ENCODE measurements at places on chromosomes 5 and 9.

DNA sequence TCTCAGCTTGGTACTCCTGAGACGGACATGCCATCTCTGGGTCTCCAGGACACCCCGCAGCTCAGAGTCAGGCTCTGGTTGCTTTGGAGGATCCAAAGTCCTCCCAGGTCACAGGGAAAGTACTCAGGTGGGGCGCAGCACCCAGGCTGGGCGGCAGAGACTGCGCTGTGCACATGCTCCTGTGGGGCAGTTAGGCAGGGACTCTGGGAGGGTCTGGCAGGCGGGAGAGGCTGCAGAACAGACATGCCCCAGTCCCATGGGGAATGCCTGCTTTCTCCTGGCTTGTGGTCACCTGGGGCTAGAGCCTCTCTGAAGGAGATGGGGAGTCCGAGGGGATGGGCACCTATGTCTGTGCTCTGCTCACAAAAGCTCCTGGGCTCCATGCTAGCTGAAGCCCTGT lies 45.3 kb upstream of the ITGA2 start:
- no peak for DNase-seq

GRCh38 chr9:136950656-136951276 lies 1.3 kb upstream of the LCN12 start:
- no peak for DNase-seq

DNA sequence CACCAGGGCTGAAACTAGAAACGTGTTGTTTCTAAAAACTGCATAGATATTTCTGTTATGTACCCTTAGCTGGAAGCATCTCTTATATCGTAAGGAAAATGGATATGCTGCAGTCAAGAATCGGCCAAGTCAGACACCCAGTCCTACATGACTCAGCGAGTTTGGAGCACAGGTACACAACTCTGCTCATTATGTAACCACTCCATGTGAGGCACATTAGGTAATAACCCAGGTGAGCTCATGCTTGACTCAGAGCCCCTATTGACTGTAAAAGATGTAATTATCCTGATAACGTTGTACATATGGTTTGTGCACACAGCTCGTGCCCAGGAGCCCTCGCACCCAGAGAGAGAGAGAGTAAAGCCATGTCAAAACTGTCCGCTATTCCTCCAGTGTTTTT lies 593.7 kb upstream of the ACO1 start:
- no peak for DNase-seq

DNA sequence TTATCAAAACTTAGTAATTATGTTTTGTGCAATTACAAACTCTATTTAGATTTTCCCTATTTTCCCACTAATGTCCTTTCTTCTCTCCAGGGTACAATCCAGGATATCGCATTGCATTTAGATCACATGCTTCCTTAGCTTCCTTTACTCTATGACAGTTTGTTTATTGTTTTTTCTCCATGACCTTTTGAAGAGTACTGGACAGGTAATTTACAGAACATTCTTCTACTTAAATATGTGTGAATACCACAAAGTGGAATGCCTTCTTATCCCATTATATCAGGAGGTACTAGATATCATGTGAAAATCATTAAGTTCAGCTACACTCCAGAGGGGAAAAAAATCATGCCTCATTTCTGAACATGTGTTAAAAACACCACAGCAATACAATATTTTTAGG lies 776.6 kb upstream of the CDH9 start:
- DNase-seq: no peak

- DNase-seq: no peak
Measured at GRCh38 chr9:3955305-3955687, 344.6 kb downstream of the GLIS3 start.

DNA sequence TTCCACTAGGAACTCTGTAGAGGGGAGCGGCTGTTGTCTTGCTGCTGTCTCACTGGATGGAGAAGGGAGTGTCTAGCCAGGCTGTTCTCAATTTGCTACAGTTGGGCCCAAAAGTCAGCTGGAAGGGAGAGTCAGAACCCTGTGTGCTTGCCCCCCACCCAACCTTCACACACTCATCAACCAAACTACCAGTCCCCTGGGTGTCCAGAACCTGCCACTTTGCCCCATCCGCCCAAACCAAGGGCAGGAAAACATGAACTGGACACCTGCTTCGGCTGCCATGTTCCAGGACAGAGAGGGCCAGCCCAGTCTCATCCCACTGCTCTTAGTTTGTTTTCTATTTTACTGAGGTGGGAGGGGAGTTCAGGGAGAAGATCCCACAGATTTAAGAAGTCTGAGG lies 82.1 kb downstream of the S1PR3 start:
- DNase-seq: no peak

- DNase-seq: no peak
Measured at GRCh38 chr5:64759960-64760660, 8.4 kb downstream of the SREK1IP1 start.

DNA sequence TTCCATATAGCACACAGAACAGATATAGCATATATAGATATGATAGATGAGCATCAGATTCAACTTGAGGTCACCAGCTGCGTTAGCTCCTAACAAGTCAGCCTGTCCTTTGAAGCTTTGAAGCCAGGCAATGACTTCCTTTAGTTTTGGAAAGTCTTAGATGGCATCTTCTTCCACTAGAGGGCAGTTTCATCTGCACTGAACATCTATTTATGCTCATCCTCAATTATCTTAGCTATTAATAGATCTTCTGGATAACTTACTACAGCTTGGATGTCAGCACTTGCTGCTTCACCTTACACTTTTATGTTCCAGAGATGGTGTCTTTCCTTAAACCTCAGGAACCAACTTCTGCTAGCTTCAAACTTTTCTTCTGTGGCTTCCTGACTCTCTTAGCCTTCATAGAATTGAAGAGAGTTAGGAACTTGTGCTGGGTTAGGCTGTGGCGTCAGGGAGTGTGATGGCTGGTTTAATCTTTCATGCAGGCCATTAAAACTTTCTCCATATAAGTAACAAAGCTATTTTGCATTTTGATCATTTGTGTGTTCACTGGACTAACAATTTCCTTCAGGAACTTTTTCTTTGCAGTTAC lies 1401.4 kb downstream of the EFNA5 start:
- DNase-seq: peak; percentile 1

DNA sequence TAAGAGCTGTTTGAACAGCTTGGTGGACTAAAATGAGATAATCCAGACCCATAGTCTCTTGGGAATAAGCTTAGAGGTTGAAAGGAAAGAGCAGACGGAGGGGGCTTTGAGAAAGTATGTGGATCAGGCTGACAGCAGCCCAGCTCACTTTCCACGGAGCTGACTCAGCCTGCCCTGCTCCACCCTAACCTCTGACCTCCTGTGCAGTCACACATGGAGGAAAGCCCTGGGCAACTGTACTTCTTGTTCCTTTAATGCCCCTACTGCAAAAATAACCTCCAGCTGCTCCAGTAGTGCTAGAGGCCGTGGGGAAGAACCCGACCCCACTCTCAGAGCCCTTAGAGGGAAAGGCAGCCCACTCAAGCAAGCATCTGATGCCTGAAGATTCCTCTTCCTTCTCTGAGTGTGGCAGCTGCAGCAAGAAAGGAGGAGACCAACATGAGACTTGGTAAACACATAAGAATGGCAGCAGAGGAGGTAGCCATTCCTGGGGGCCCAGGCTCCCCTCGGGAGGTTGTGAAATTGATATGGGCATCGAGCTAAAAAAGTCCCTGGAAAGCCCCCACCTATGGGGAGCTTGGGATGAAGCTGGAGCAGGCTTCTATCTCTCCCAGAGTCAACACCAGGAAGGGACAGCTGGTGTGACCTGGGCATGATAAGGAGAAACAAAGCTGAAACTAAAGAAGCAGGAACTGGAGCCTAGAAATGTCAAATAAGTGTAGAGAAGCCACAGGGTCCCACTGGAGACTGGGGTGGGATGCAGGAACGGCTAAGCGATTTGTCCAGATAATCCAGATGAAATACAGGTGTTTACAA lies 204.3 kb downstream of the PIK3R1 start:
- DNase-seq: no peak

GRCh38 chr9:90198956-90199355 lies 443.7 kb downstream of the DIRAS2 start:
- DNase-seq: no peak

DNA sequence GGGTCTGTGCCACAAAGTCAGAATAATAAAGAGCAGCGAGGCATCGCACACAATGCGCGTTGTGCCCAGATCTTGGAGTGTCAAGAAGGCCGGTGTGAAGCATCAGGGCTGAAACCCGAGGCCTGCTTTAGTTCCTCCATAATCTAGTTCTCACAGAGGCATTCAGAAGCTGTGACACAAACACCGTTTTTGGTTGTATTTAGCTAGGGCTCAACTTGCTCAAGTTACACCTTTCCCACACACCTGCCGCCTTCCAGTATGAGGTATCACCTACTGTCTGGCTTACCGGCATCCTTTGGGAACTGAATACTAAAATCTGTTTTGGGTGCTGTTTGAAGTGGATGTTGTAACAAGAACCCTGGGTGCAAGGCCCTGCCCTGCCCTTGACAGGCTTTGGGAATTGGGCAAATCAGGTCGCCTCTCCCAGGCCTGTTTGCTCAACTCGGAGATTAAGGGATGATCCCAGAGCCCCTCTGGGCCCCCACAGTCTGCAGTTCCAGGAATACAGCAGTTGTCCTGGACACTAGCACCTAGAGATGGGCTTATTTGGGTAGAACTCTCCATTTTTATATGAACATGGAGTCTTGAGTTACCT lies 27.0 kb downstream of the SLC25A25 start:
- no peak for DNase-seq

DNA sequence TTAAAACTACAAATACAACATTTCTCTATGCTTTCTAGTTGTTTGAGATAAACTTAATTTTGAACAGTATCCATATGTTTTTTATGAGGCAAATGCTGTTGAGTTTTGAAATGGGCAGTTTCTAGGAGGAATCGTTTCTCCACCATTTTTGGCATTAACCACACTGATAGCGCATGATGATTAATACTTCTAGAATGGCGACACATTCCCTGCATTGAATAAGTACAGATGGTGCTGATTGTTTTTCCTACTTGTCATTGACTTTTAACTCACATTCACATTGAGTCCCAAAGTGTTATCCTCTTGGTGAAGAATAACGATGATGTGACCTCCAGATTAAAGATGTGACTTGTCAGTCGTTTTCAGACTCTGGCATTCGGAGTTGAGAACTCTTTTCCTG lies 6.5 kb upstream of the CCDC192 start:
- DNase-seq: no peak

GRCh38 chr5:68087866-68088265 lies 127.7 kb upstream of the PIK3R1 start:
- no peak for DNase-seq

DNA sequence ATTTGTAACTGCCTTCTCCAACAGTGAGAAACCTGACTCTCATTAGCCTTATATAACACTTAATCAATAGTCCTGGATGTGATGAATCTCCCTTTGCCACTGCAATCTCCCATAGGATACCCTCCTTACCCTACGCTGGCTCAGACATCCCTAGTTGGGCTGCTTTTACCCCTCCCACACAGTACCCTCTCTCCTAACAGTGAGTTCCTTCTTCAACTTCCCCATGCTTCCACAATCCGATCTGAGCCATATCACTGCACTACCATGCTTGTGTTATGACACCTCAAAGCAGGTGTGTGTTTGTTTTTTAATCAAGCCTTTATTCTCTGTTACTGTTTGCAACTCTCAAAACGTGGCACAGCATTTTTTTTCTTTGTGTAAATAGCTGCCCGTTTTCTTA lies 60.5 kb upstream of the C9orf72 start:
- no peak for DNase-seq

GRCh38 chr5:52830650-52831049 lies 42.9 kb downstream of the ITGA1 start:
- no peak for DNase-seq

GRCh38 chr5:141799507-141800167 lies 78.6 kb downstream of the PCDH1 start:
- no peak for DNase-seq

- DNase-seq: no peak
Measured at GRCh38 chr5:150255659-150256409, 33.7 kb downstream of the CAMK2A start.

DNA sequence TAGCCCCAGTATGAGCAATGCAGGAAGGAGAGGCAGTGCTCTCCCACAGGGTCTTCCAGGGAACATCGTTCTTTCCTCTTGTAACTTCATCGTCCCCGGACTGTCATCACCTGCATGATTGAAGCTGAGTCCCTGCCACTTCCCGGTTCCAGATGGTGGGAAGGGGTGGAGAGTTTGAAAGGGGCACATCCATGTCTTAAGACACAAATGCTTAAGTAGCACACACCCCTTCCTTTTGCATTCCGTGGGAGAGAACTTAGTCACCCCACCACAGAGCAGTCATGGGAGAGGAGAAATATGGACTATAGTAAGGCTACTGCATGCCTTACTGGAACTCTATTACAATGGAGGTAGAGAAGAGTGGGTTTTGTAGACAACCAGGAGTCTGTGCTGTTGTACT lies 165.3 kb upstream of the GAS1 start:
- DNase-seq: no peak

DNA sequence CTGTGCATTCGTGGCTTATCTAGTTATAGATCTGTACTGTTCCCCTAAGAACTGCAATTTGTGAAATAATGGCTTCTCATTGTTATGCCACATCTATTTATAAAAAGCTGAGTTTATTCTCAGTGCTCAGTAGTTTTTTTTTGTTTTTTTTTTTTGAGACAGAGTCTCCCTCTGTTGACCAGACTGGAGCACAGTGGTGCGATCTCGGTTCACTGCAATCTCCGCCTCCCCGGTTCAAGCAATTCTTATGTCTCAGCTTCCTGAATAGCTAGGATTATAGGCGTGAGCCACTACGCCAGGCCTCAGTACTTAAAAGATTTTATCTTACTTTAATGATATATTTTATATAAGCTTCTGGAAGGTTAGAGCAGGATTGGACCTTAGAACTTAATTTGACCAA lies 19.0 kb downstream of the SEC61B start:
- no peak for DNase-seq

- no peak for DNase-seq
Measured at GRCh38 chr5:135360278-135361274, 38.5 kb downstream of the MACROH2A1 start.

GRCh38 chr5:33059081-33059480 lies 348.0 kb downstream of the NPR3 start:
- no peak for DNase-seq

DNA sequence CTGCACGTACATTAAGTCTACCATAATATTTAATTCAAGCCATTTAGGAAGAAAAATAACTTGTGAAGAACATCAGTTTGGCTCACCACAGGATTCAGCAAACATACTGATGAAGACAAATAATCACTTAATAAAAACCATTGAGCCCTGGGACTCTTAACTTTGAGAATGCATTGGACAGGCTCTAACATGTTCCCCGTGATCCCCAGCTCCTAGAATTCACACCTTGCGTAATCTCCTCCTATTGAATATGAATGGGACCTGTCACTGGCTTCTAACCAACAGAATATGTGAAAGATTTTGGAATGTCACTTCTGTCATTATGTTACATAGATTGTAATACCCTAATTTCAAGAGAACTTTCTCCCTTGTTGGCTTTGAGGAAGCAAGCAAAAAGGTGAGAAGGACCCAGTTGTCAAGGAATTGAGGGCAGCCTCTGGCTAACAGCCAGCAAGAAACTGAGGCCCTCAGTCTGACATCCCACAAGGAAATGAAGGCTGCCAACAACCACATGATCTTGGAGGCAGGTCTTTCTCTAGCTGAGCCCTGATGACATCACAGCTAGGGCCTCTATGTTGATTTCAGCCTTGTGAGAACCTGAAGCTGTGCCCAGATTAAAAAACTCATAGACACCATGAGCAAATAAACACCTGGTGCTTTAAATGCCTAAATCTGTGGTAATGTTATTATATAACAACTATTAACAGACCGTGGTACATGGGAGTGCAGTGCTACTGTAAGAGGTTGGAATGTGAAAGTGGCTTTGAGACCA lies 433.2 kb downstream of the SEMA5A start:
- no peak for DNase-seq
